ENCODE measurements at places on chromosomes 6 and 20.

GRCh38 chr6:20846602-20847028 lies 312.4 kb downstream of the CDKAL1 start:
- DNase-seq, result no peak

DNA sequence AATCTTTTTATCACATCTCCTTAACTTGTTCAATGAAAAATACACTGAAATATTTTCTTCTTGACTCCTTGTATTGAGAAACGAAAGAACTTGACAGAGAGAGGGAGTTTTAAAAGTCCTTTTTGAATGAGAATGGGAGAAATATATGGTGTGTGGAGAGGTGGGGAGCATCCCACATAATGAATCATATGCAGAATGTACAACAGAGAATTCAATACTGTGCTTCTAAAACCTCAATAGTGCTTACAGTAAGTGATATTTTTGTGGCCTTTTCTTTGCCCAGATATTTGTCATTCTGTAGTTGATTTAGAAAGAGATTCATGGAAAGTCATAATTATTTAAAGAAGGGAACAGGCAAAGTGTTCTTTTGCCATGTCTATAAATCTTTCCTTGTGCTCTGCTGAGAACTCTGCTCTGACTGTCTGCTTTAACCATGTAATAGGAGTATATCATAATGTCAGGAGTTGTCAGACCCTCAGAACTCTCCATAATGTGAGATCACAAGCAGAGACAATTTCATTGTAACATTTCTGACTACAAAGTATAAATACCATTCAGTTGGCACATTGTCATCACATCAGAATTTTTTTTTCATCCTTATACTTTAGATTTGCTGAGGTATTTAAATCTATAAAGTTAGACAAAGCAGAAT lies 32.8 kb upstream of the HS3ST5 start:
- DNase-seq, result no peak

- peak; percentile 51 for DNase-seq
Observed at GRCh38 chr20:237489-237888, 10.4 kb downstream of the DEFB129 start.

DNA sequence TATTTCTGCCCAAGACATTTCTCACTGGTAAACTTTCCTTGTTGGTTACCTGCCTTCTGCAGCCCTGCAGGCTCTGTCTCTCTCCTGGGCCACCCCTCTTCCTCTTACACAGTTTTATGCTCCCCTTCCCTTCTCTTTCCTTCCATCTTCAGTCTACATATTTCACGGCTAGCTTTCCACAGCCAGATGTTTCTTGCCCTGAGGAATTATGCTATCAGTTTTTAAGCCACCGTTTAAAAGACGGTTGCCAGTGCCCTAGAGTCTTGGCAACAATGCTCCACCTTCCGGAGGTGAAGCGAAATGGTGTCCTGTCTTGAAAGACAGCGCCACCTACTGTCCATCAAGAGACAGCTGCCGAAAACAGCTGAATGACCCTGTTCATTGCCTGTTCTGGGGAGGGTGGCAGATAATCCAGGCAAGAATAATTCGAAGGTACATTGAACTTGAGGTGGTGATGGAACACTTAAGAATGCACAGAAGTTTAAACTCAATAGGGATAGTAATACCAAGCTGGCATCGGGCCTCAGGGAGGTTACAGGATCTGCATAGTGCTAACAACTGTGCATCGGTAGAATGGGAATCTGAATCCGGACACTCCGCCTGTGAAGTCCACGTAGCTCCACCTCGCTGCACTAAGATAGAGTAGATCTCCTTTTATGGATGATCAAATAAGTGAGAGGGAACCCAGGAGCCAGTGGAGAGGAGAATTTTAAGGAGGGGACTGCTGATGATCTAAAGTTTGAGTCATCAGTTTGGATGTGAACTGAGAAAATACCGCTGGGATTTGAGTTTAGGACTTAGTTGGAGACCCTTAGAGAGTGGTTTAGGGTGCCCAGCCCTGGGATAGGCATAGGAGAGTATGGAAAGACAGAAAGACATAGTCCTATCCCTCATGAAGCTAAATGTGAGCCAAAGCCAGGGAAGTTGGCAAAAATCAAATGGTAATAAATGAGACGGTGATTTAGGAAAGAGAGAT lies 4.8 kb upstream of the TRIM40 start:
- DNase-seq, result peak; percentile 69

- DNase-seq, result no peak
Observed at GRCh38 chr6:75307364-75308004, 22.9 kb upstream of the TMEM30A start.

DNA sequence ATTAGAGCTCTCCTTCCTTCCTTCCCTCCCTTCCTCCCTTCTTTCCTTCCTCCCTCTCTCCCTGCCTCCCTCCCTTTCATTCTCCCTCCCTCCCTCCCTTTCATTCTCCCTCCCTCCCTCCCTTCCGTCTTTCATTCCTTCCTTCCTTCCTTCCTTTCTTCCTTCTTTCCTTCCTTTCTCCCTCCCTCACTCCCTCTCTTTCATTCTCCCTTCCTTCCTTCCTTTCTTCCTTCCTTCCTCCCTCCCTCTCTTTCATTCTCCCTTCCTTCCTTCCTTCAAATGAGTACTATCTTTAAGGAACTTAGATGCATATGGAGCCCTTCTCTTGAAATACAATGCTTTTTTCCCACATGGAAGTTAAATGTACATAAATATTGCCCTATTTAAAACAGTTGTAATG lies 20.9 kb upstream of the PTPRK start:
- DNase-seq, result no peak

GRCh38 chr6:92942549-92942948 lies 476.8 kb downstream of the EPHA7 start:
- no peak for DNase-seq
